ENCODE measurements at places on chromosomes 12 and 14.
A peak's percentile ranks its signal among the peaks of the same experiment; 100 is the strongest.

GRCh38 chr12:116773276-116773731, 35.2 kb downstream of the RNFT2 start:
- DNase-seq: no peak

DNA sequence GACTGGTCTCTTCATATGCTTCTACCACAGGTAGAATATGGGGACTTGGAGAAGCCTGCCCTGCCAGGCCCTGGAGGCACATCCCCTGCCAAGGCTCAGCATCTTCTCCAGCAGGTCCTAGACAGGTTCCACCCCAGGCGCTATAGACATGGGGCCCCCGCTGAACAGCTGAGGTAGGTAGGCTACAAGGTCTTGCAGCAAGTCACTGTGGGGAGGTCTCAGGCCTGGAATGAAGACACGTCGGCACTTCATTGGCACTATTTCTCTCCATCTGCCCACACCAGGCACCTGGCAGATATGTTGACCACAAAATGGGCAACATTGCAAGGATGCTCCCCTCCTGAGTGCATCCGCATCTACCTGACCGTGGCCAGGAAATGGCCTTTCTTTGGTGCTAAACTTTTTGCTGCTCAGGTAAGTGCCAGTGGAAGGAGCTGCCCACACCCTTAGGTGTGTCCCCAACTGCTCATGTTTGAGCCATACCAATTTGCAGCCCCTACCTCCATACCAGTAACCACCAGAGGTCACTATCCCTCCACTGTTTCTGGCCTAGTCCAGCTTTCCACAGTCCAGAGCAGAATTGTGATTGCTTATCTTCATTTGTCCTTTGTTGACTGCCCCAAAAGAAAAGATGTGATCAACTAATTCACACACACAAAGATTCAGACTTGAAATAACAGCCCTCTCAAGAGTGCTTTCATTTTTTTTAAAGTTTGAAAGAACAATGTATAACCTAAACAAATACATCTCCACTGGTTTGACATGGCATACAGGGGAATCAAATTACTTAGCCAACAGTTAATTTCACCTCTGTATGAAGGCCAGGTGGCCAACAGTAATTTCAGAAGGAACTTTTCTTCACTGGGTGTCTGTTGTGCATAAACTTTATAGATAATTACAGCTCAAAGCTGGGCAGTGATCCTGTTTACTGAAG, 16.1 kb downstream of the PIGH start:
- DNase-seq: peak; percentile 32

DNA sequence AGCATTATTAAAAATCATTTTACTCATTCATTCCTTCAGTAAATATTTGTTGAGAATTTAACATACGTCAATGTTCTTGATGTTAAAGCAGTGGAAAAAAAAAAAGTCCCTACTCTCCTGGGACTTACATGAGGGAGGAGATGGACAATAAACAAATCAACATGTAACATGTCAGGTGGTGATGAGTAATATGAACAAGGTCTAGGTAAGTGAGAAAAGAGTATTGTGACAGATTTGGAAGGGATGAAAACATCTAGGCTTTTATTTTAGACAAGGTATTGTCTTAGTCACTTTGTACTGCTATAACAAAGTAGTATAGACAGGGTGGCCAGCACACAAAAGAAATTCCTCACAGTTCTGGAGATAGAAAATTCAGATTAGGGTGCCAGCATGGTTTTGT, 167.2 kb downstream of the FSCB start:
- DNase-seq: no peak

GRCh38 chr12:100820314-100820713, 25.7 kb downstream of the ANO4 start:
- DNase-seq: no peak

GRCh38 chr12:9973949-9974348, 2.7 kb downstream of the CLEC12A start:
- no peak for DNase-seq

- DNase-seq: no peak
Measured at GRCh38 chr14:63438065-63438757, 105.0 kb downstream of the PPP2R5E start.

- no peak for DNase-seq
Measured at GRCh38 chr14:79809849-79810612, 401.3 kb downstream of the DIO2 start.

DNA sequence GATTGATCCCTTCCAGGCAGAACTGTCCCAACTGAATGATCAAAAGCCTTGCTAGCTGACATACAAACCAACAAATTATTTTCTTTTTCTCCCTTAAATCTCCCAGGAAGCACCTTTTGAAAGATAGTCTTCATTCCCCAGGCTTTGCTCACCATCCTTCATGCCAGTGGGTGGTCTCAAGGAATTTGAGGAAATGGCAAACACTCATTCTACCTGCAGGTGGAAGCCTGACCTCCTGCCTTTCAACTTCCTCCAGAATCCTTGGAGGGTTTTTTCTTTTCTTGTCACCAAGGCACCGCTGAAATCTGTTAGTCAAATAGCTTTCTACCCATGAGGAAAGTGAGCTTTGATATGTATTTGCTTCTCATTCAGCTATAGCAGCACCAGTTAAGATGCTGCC, 128.5 kb downstream of the WIF1 start:
- no peak for DNase-seq

GRCh38 chr12:46522071-46522470, 149.5 kb upstream of the SLC38A2 start:
- DNase-seq: no peak

DNA sequence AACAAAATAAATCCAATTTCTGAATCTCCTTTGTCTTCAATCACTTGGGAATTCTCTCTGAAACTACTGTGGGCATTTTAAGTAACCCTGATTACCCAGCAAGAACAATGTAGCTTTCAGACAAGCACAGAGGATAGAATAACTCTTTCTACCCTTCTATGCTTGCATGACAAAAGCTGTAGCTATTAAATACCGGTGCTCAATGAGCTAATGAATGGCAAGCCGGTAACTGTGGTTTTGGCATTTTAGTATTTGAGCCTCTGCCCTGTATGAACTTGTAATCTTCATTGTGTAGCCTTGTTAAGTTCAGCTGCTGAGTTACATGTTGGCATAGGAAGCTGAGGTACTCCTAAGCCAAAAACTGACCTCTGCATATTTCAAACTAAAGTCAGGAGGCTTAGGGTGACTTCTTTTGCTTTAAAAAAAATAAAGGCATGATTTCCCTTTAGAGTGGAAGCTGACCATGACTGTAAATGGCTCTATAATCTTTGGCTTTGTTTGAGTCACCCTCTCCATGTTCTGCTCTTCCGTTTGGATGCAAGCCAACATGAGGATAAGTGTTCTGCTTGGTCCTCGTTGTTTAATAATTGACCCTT, 171.0 kb upstream of the HIF1A start:
- DNase-seq: no peak

DNA sequence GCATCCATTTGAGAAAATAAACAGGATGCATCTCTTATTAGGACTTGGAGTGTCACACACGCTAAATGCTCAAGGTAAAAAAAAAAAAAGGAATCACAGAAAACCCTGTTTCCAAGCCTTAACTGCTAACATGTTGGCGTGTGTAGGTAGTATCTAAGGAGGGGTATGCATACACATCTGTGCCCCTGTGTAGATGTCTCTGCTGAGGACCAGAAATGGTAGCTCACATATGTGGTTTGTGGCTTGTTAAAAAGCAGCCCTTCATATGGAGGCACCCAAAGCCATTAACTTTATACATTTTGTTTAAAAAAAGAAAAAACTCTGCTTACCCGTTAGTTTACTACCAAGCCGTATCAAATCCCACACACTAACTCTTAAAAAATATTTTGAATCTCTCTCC, 314.1 kb downstream of the SNAPC1 start:
- DNase-seq: no peak

DNA sequence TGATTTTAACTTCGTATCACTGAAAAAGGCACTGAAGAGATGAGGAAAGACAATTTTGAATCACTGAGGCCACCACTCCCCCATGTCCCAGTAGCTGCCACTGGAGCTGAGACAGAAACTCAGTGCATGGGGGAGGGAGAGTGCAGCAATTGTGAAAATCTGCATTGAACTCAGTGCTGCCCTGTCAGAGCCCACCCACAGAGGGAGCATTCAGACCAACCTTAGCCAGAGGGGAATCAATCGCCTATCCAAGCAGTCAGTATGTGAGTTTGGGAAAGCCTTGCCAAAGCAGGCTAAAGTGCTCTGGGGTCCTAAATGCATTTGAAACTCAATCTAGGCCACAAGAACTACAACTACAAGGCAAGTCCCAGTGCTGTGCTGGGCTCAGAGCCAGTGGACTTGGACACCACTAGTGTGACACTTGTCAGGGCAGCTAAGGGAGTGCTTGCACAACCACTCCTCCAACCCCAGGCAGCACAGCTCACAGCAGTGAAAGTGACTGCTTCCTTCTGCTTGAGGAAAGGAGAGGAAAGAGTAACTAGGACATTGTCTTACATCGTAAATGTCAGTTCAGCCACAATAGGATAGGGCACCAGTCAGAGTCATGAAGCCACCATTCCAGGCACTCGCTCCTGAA, 13.3 kb downstream of the RNASE3 start:
- DNase-seq: no peak

DNA sequence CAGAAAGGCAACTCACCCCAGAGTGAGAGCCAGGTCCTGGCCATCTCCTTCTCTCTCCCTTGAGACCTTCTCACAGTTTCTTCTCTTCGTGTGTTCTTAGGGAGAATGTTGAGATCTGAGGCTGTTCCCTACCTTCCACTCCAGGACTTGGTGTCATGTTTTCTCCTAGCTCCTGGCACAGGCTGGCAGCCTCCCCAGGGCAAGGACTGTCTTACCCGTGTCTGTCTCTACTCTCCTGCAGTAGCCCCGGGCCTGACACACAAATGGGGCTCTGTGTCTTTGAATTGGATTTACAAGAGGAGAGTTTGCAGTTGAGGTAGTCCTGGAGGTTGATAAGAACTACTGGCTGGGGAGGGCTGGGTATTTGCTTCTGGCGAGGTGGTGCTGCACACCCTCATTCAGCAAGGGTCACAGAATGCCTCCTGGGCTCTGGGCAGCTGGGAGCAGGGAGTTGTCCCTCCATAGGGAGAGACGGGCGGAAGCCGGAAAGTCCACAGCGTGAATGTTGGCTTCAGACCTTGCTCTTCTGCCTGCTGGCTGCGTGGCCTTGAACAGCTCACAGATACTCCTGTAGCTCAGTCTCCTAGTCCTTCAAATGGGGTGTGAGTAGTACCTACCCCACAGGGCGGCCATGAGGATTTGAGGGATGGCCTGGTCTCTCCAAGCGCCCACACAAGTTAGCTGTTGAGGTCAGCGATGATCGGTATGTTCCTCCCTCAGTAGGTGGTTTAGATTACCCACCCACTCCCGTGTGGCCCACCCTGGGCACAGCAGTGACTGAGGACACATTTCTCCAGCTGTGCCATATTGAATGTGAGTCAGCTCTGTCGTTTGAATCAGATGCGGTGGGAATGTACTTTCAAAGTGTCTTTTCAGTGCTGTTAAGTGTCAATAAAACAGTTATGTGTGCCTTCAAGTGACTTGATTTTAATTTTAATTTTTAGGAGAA, 10.2 kb downstream of the EP400 start:
- DNase-seq: no peak

DNA sequence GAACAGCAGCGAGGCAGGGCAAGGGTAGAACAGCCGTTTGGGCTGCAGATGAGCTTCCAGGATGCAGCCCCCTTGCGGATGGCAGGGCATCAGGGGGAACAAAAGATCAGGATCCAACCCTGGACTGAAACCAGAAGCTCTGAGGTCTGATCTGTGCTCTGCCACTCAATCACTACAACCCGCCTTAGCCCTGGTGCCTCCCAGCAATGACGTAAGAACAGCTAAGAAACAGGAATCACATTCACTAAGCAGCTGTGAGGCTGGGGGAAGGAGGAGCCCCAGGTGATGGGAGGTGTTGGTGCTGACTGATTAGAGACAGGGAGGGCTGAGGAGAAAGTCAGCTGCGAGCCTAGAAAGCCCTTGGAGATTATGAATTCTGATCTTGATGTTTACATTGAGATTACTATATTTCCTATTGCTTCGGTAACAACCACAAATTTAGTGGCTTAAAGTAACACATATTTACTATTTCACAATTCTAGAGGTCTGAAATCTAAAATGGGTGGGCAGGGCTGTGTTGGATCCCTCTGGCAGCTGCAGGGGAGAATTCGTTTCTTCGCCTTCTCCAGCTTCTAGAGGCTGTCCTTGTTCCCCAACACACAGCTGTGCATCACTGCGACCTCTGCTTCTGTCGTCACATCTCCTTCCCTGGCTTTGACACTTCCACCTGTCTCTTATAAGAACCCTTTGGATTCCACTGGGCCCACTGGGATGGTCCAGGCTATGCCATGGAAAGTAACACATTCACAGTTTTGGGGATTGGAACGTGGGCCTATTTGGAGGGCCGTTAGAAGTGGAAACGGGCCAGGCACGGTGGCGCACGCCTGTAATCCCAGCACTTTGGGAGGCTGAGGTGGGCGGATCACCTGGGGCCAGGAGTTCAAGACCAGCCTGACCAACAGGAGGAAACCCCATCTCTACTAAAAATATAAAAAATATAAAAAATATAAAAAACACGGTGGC, 6.1 kb upstream of the CD9 start:
- no peak for DNase-seq

- DNase-seq: no peak
Measured at GRCh38 chr14:28629328-28630004, 137.1 kb upstream of the FOXG1 start.

DNA sequence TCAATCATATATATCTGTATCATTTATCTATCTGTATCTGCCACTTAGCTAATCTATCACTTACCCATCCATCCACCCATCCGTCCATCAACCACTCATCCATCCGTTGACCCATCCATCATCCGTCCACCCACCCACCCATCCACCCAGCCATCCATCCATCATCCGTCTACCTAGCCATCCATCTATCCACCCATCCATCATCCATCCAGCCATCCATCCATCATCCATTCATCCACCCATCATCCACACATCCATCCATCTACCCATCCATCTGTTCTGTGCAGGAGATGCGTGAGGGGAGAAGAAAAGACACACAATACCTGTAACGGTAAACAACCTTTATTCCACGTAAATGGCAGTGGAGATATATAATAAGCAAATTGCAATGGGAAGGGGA, 20.2 kb downstream of the NOC4L start:
- no peak for DNase-seq

- DNase-seq: no peak
Measured at GRCh38 chr14:63362389-63362819, 43.7 kb upstream of the GPHB5 start.

GRCh38 chr12:102596031-102596430, 115.7 kb upstream of the IGF1 start:
- no peak for DNase-seq

DNA sequence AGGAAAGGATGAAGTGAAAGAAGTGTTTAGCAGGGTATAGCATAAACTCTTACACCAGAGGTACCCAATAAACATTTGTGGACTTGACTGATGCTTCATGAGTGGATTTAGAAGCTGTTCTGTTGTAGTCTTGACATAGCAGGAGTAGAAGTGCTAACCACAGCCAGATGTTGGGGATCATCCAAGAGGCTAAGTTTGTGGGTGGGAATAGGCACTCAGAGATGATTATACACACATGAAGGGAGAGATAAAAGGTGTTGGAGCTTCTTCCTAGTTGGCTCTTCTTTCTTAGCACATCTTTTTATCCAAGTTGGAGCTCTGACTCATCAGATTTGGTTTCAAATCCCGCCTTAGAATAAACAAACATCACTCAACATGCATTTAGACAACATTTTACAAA, 166.7 kb upstream of the E2F7 start:
- no peak for DNase-seq

All from progenitor cell of endocrine pancreas (in vitro differentiated cells).